ENCODE measurements at places on chromosomes 2 and 18.

DNA sequence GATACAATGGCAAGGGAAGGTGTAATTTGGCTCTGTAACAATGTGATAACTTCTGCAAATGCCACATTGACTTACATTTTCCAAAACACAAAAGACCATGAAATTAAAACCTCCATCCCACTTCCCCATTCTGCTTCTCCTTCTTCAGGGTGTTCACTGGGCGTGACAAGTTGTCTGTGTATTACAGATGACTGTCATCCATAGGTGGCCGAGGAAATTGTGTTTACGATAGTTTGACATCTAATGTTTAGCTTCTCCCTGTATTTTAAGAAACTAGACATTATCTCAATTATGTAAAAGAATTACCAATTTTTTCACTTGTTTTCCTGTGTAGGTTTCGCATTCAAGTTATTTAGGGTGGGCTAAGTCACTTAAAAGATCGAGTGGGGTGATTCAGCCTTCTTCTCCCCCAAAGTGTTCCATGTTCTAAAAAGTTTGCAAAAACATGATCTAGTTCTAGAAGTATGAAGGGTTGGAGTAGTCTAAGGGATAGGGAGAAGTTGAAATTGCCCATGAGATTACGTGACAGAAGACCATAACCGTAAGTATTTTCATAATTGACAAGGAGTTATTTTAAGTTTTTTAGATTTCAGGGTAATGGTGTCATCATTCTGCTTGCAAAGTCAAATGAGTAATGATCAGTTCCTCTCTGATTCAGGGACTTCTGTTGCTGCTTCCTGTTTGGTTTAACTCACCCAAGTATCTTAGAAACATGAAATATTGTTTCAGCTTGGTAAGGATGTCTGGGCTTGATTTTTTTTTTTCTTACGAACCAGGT, 25.2 kb upstream of the CYTIP start:
- no peak for DNase-seq

- no peak for DNase-seq
Measured at GRCh38 chr2:24577481-24577880, 86.4 kb downstream of the NCOA1 start.

- DNase-seq = no peak
Measured at GRCh38 chr2:227423656-227424499, 36.1 kb upstream of the SCYGR1 start.

GRCh38 chr2:176001281-176001915, 669 bp downstream of the LNPK start:
- no peak for DNase-seq

DNA sequence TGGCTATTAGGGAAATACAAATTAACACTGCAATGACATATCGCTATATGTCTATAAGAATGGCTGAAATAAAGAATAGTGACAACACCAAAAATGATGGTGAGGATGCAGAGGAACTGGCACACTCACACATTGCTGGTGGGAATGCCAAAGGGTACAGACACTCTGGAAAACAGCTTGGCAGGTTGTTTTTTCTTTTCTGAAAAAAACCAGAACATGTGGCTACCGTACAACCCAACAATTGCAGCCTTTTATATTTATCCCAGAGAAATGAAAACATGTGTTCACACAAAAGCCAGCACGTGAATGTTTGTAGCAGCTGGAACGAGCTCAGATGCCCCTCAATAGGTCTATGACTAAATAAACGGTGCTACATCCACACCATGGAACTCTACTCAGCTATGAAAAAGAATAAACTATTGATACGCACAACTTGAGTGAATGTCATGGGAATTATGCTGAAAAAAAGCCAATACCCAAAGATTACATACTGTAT, 45.9 kb downstream of the KCNE4 start:
- no peak for DNase-seq

GRCh38 chr2:9793156-9793917, 49.9 kb upstream of the TAF1B start:
- no peak for DNase-seq

DNA sequence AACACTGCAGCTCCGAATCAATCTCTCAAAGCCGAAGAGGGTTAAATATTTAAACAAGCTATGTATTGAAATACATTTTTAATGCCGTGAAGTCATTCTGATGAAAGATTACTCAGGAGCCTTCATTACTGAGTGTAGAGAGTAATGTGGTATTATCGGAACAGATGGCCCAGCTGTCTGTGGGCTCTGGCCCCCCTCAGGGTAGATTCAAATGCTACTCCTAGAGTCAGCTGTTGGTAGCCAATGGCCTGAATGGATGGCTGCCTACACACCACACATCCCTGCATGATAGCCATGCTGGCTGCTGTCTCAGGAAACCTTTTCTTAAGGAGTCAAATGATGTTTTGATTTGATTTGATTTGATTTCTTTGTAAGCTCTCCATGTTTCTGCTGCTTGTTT, 732.3 kb upstream of the CELF4 start:
- DNase-seq = no peak

DNA sequence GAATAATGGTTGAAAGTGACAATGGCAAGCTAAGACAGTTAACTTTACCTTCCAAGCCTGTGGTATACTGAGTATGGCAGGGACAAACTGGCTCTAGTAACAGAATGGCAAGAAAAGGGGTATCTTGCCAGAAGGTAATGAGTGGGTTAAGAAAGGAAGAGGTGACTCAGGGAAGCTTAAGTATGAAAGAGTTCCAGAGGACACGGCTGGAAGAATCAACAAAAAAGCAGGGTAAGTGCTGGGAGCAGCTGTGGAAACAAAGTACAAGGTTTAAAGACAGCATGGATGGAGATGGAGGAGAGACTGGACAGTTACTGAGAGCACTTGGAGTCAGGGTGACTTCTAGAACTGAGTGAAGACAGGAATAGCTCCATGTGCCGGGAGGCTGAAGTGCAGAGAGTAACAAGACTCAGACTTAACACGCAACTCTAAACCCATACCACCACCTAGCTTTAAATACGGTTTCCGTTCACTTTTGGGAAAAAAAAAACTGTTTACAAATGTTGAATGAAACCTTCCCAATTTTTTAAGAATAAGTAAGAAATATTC, 69.0 kb downstream of the REV1 start:
- DNase-seq = no peak

DNA sequence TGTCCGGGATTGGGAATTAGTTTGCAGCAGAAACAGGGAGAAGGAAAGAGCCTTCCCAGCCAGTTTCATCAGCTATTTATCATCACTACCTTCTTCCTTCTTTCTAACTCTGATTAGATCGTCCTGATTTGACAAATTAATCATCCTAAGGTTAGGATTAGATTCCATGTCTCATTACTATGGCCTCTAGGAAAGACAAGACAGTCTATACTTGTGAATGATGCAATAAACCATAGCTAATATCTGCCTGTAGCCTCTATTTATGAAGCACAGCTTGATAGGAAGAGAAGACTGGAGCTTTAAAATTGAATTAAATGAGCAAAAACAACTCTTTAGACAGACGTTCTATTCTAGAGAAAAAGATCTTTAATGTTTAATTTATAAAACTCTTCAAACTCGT, 25.2 kb upstream of the FRZB start:
- DNase-seq = no peak

DNA sequence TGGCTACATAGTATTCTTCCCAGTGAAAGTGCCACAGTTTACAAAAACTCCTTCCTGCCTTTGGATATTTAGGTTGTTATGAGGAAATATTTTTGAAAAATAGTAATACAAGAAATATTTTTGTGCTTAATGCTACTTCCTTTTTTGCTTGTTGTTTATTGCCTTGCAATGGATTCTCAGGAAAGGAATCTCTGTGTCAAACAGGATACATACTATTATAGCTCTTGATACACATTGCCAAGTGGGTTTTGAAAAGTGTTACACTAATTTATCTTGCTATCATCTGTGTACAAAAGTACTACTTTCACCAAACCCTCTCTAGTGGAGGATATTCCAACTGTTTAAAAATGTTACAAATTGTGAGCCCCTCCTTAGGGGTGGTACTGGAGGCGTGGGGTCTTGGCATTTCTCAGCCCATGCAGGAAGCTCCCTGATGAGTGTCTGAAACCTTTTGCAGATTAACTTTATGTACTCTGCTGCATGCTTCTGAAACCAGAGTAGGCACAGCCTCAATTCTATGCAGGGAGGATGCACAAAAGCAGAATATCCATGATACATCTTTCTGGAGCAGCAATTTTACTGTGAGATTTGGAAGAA, 54.5 kb downstream of the EVA1A start:
- no peak for DNase-seq

DNA sequence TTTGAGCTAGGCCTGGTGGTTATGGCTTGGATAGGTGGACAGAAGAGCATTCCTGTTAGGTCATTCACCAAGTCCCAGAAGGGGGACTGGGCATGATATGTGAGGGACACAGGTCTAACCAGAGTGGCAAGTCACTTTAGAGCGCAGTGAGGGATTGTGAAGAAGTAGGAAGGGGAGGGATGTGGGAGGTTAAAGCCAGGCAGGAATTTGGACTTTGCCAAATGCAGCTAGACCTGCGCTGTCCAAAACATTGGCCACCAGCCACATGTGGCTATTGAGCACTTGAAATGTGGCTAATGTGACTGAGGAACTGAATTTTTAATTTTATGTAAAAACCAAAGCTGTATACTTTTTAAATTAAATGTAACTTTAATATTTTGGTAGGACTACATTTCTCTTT, 23.7 kb downstream of the GCKR start:
- no peak for DNase-seq

- no peak for DNase-seq
Measured at GRCh38 chr2:222358876-222359275, 60.1 kb upstream of the PAX3 start.

GRCh38 chr18:5891854-5892215, 3.5 kb downstream of the TMEM200C start:
- no peak for DNase-seq

GRCh38 chr2:63842149-63843061, 709 bp downstream of the UGP2 start:
- DNase-seq = peak; percentile 33

DNA sequence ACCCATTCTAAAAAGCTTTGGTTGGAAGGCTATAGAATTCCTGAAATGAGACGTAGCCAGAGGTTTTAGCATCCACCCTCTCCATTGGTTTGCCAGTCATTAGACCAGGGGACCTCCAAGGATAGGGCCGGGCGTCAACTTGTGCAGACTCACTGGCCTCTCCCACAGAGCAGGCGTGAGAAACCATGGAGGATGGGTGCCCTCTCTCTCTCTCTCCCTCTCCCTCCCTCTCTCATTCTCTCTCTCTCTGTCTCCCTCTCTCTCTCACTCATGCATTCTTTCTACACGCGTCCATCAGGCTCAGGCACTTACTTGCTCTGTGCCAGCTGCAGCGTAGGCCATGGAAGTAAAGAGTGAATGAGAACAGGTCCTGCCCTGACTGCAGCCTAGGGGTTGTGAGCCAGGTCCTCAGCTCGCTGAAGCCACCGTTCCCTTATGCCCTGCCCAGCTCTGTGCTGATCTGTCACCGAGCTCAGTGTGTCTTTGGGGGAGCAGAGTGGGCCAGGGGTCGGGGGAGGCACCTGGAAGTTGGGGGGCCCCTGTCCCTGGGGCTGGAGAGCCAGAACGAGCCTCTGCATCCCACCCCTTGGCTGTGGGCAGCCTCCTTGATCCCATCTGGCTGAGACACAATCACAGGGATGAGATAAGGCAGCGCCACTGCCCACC, 304.4 kb upstream of the HS6ST1 start:
- no peak for DNase-seq

DNA sequence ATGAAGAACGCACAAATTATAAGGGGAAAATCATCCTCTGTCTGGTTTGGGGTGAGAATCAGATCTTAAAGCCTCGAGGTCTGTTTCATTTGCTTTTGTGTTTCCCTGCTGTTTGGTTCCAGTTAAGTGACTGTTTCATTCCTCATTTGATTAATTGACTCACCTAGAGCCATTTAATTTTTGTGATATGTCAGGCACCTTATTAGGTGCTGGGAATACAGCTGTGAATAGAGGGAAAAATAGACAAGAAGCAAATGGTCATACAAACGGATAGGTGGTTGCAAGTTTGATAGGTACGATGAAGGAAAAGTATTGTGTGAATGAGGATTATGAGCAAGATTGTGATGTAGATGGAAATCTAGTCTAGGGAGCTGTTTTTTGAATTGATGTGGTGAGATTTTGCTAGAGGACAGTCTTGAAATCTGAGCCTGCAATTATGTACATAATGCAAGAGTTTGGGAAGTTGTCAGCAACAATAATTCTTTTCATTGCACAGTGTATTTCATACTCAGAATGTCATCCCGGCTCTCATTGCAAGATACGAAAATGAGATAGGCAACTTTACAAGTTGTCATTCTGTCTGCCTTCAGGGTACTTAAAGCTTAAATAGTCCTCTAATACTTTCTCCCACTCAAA, 2.2 kb downstream of the ACSL3 start:
- no peak for DNase-seq

DNA sequence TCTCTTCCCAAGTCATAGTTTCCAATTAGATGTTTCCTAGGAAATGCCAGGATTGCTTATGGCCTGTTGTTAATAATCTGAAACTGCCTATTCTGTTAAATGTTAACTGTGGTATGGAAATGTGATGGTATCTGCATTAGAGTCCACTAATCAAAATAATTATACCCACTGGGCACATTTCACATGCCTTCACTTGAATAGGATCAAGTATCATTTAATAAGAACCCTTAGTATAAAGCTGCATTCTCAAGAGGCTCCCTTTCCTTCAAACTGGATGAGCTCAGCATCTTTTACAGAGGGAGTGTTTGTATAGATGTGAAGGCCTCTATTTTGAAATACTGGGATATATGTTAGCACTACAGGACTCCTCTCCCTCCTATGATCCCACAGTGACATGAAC, 477.2 kb upstream of the VRK2 start:
- no peak for DNase-seq

Measured in T47D (cell line).